Fibroblast of lung (primary cell): ENCODE measurements at places on chromosomes 1 and 21.

DNA sequence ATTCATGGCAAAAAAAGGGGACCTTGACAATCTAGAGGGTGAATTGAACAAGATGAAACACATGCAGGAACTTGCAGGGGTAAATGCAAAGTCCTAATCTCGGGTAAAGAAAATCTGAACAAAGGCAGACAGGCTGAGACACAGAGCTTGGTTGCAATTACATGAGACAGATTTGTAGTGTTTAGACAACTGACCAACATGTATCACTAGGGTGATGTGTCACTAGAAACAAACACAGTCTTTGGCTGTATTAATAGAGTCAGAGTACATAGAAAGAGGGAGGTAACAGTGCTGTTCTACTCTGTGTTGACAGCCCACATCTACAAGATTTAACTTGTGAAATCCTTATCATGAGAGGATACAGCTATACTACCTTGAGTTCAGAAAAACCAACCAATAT is 78.1 kb upstream of the GRIK3 start:
- DNase-seq = no peak

- no peak for DNase-seq
Measured at GRCh38 chr1:116311756-116312680, 61.0 kb upstream of the ATP1A1 start.

DNA sequence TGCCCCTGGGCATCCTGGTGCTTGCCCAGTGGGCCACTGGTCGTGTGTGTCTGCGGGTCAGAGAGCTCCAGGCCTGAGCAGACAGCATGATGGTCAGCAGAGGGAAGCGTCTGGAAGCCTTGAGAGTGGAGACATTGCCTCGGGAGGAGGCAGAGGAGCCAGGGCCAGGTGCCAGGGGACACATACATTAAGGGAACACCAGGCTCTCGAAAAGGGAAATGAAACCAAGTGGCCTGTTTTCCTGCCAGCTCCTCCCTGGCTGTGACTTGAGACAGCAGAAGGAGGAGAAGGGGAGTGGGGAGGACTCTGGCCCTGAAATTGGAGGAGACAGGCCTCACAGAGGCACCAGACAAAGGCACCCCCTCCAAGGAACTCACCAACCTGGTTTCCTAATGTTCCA is 62.4 kb upstream of the LRP8 start:
- DNase-seq = no peak

- DNase-seq = peak; percentile 93
Measured at GRCh38 chr1:246782120-246782900, 58.1 kb downstream of the SCCPDH start.

- no peak for DNase-seq
Measured at GRCh38 chr1:94559921-94560320, 18.4 kb upstream of the F3 start.

GRCh38 chr1:237910834-237911233 is 20.1 kb upstream of the ZP4 start:
- no peak for DNase-seq

- DNase-seq = no peak
Measured at GRCh38 chr1:27455139-27455811, 34.7 kb downstream of the WASF2 start.

GRCh38 chr1:91511386-91511785 is 10.7 kb downstream of the CDC7 start:
- peak; percentile 41 for DNase-seq

GRCh38 chr1:90800012-90800717 is 83.1 kb upstream of the BARHL2 start:
- DNase-seq = no peak

- peak; percentile 21 for DNase-seq
Measured at GRCh38 chr1:157104598-157105293, 5.1 kb upstream of the ETV3L start.

DNA sequence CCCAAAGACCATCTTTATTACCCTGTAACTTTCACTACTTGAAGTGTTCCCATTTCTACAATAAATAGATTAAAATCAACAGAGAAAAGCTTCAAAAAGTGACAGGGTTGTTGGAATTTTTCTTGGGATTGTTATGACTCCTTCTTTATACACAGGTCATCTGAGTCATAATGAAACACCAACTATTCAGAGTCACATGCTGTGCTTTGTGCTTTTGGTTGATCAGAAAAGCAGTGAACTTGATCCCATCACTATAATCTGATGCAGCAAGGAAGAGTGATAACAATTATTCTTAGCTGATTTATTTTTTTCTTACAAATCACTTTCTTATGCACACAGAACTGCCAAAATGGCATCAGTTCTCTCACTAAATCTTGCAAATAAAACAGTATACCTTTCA is 422.9 kb downstream of the PTBP2 start:
- DNase-seq = peak; percentile 87

DNA sequence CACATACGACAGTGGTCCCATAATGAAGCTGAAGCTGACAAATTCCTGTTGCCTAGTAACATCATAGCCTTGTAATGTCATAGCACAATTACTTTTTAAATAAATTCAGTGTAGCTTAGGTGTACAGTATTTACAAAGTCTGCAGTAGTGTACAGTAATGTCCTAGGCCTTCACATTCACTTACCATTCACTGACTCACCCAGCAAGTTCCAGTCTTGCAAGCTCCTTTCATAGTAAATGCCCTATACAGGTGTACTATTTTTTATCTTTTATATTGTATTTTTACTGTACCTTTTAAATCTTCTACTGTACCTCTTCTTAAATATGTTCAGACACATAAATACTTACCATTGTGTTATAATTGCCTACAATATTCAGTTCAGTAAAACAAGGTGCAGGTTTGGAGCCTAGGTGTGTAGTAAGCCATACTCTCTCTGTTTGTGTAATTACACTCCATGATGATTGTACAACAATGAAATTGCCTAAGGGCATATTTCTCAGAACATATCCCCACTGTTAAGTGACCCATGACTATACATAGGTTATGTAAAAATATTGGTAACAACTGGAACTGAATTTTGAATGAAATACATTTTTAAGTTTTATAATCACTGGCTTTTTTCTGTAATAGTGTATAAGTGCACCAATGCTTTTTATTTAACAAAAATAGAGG is 33.5 kb upstream of the ADAM30 start:
- DNase-seq = no peak

DNA sequence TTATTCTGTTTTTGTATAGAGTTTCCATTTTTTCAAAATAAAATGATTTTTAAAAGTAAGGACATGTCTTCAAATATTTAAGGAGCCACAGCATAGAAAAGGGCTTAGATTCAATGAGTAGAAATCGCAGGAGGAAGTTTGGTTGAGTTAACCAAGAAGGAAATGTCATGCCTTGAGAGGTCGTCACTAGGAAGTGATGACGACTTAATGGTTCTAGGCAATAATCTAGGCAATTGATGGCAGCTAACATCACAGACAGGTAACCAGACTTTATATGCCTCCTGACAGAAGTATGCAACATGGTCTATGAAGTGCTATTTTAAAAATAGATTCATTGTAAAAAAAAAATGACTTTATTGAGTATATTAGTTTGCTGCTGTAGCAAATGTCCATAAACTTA is 32.1 kb upstream of the TP53BP2 start:
- DNase-seq = no peak

- no peak for DNase-seq
Measured at GRCh38 chr1:228992907-228993535, 257.7 kb downstream of the RHOU start.

- no peak for DNase-seq
Measured at GRCh38 chr1:168513656-168514404, 30.0 kb downstream of the XCL2 start.

DNA sequence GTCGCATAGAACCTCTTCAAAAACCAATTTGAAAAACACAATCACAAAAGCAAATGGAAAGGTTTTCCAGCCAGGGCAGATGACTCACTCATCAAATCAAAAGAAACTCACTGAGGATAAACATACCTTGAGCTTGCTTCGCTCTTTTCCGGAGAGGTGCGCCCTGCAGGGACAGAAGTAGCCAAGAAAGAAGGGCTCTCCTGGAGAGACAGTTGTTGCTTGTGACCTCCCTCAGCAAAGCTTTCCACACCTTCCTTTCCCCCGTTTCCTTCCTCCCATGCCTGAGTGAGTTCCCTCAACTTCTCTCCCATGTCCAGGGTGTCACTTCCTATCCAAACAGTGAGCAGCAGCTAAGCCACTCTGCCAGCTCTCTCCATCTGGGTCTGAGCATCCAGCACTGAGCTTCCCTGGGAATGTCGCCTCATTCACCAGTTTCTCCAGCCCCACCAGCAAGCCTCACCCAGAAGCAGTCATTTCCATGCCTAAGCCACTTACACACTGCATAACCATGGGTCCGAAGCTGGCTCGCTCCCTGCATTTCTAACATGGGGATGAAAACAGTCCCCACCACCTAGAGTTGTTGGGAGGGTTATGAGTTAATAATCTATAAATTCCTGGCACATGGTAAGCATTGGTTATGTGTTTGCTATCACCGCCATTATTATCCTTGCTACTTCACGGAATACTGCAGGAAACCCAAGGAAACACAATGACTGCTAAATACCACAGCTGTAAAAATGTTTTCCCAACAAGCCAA is 75.0 kb downstream of the PTPN14 start:
- DNase-seq = peak; percentile 68

GRCh38 chr1:245411245-245412036 is 256.7 kb downstream of the KIF26B start:
- peak; percentile 51 for DNase-seq

DNA sequence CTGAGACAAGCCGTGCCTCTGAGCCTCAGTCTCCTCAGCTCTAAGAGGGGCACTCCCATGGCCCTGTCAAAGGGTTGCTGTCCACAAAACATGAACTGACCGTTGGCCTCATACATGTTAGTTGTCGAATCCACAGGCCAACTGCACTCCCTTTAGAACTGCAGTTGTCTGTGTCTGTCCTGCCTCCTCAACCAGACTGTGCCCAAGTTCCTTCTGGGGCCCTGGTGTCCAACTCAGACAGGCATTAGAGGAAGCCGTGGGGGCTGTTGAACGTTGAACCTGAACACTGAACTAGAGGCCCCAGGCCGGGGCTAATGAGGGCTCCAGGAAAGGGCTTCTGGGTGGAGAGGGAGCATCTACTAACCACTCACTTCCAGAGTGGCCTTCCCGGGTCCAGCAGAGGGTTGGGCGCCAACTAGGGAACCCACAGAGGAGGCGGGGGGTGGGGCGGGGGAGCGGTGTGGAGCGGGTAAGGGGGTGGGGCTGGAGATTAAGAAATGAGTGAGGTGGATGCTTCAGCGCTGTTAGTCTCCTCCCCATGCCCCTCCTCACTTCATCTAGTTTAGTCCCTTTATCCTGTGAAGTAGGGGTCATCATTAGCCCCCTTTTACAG is at the start of gene RAB42:
TSS of gene RAB42 (plus strand) at position 558 of the 613 bp plus-strand sequence. CDS start 247 bp downstream, outside the sequence.
- peak; percentile 23 for DNase-seq

DNA sequence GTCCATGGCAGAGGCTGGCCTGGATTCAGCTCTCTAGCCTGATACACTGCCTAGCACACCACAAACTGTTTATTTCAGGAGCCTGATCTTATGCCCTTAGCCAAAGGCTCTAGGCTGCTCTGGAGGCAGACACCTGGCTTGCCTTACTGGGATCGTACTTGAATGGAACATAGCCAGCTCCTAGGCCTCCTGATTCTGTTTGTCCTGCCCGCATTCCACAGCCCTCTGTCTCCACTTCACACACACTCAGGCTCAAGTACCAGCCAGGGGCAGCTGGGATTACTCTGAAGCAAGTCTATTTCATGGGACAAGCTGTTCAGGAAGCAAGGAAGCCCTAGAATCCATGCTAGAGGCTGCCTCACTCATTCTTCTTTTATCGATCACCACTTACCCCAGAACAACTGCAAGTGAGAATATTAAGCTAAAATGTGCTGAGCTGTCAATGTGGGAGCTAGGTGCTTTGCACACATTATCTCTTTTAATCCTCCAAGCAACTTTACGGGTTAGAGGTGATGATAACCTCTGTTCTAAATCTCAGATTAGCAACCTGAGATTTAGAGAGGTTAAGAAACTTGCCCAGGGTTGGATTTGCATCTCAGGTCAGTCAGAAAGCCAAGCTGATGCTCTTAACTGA is 31.1 kb upstream of the CYP4B1 start:
- no peak for DNase-seq

- no peak for DNase-seq
Measured at GRCh38 chr21:41130883-41131282, 37.1 kb upstream of the BACE2 start.

DNA sequence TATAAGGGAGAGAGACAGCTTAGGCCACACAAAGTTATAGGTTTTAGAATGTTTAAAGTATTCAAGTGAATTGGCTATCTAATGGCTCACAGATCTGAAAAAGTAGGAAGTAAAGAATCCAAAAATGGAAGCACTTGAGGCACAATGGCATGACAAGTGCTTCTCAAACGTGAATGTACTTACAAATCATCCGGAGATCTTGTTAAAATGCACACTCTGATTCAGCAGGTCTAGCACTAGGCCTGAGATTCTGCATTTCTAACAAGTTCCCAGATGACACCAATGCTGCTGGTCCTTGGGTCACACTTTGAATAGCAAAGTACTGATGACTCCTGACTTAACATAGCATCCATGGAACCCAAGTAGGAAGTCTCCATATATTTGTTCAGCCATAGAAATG is 20.9 kb upstream of the AGL start:
- no peak for DNase-seq

DNA sequence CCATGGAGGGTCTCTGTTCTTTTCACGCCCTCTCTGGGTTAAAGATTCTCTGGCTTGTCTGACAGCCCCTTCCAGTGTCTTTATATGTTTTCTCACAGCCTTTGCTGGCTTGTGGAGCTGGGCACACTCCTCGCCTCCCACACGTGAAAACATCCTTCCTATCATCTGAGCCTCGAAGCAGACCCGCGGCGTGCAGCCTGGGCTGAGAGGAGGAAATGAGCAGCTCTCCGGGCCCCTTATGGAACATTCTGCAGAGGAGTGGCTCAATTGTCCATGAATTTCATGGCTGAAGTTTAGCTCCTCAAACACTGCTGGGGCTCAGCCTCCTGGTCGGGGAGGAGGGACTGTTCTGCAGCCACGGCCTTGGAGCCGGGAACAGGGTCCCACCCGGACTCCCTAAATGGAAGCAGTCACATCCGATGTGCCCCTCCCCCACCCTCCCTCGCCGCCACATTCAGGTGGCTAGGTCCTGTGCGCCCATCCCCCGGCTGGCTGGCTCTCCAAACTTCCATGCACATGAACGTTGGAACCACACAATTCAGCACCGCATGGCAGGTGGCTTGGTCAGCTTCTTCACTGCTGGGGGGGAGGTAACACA is 15.1 kb upstream of the PDE9A start:
- no peak for DNase-seq

DNA sequence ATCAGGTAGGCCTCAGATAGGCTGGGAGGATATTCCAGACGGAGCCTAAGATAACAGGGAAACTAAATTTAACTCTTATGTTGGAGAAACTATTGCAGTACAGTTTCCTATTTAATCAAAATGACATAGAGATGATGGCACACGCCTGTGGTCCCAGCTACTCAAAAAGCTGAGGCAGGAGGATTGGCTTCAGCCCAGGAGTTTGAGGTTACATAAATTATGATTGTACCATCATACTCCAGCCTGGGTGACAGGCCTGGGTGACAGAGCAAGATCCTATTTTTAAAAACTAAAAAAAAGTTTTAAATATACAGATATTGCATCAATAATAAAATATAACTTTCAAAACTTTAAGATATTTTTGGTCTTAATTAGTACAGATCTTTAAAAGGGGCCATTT is 25.2 kb upstream of the TAL1 start:
- peak; percentile 19 for DNase-seq

- DNase-seq = no peak
Measured at GRCh38 chr1:12166834-12167492, at the start of gene TNFRSF1B. Gene TNFRSF1B (plus strand): TSS chr1:12166991. CDS start chr1:12167092, 101 bp downstream.
